ENCODE measurements at places on chromosomes 16 and 17.

- DNase-seq, result no peak
These were observed 220.5 kb downstream of the C16orf78 start for GRCh38 chr16:49594153-49594552.

- DNase-seq, result peak; percentile 55
These were observed 93.3 kb downstream of the MYO1D start for GRCh38 chr17:32783602-32784001.

DNA sequence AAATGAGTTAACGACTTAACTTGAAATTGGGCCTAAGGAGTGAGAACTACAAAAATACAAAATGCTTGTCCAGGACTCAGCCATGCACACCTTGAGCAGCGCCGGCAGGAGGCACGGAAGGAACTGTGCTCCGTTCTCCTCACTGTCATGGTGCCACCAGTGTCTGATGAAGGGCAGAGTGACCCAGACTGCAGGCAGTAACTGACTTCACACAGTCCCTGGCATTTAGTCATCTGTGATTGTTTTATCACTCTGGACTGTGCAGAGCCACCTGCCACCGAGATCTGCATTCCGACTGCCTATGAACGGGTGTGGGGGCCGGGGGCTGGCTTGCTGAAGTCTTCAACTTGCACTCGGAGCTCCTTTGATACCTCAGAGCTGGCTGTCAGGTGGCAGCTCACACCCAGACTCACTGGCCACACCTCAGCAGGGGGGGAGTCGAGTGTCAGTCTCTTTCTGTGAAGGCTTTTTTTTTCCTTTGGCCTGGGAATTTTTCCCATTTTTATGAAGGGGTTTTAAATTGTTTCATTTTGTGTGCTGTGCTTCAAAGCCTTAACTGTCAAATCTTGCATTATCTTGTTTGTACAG is 20.2 kb upstream of the ENDOV start:
- DNase-seq, result no peak

GRCh38 chr17:72683506-72684404 is 408.7 kb downstream of the SLC39A11 start:
- peak; percentile 97 for DNase-seq

GRCh38 chr17:6079155-6079888 is 9.1 kb downstream of the WSCD1 start:
- peak; percentile 57 for DNase-seq

GRCh38 chr17:36674278-36674650 is 72.9 kb downstream of the MRM1 start:
- no peak for DNase-seq

DNA sequence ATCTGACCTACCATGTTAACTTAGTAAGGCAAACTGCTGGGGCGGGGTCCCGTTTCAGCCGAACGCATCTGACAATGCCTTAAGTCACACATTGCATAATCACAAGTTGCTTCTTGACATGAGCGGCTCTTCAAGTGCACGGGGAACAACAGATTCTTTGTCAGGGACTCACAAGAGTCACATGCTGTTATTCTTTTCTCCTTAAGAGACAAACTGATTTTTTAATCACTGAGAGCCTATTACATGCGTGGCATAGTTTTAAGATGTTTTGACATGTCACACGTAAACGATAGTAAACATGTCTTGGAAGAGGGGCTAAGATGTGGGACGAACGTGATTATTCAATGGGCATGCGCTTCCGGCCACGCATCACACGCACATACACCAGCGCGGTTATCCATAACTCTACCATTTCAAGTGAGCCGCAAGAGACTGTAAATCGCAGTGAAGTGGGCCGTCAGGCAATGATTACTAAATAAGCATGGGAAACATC is 63.4 kb downstream of the ADCY9 start:
- peak; percentile 47 for DNase-seq

DNA sequence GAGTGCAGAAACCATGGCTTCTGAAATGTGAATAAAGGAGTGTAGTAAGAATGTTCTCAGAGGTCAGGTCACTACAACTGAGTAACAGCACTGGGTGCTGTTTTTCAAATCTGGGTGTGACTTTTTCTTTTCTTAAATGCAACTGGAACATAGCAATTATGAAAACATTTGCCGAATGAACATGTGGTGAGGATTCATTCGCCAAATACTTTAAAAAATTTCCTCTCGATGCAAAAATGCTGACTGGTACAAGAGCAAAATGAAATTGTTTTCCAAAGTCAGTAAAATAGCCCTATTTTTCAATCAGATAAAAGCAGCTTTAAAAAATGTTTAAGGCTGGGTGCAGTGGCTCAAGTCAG is 18.6 kb downstream of the ZDHHC7 start:
- no peak for DNase-seq

GRCh38 chr16:47577029-47577428 is 115.9 kb downstream of the PHKB start:
- DNase-seq, result no peak

DNA sequence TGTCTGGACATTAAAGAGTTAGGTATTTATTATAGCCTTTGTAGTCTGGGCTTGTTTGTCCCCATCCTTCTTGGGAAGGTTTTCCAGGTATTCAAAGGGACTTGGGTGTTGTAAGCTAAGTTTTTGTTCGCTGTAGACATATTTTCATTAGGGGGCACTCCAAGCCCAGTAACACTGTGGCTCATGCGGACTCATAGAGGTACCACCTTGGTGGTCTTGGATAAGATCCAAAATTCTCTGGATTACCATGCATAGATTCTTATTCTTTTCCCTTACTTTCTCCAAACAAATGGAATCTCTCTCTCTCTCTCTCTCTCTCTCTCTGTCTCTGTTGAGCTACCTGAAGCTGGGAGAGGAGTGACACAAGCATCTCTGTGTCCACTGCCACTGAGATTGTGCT is 48.9 kb downstream of the ERCC4 start:
- no peak for DNase-seq

DNA sequence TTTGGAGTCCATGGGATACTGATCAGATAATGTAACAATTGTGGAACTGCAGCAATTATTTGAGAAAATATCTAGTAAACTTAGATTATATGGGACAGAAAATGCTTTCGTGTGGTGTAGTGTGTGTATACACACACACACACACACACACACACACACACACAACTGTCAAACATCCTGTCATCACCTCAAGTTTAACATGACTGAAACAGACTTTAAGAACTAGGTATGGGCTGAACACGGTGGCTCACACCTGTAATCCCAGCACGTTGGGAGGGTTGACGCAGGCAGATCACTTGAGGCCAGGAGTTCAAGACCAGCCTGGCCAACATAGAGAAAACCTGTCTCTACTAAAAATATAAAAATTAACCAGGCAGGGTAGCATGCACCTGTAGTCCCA is 544 bp upstream of the EVI2A start:
- DNase-seq, result no peak

- DNase-seq, result no peak
These were observed 5.5 kb downstream of the DHODH start for GRCh38 chr16:72013888-72014581.

- no peak for DNase-seq
These were observed 56.1 kb upstream of the TOX3 start for GRCh38 chr16:52603015-52603414.

GRCh38 chr17:56608944-56609343 is 15.4 kb downstream of the NOG start:
- no peak for DNase-seq

- DNase-seq, result peak; percentile 82
These were observed 34.4 kb upstream of the DNAH17 start for GRCh38 chr17:78611607-78612006.

DNA sequence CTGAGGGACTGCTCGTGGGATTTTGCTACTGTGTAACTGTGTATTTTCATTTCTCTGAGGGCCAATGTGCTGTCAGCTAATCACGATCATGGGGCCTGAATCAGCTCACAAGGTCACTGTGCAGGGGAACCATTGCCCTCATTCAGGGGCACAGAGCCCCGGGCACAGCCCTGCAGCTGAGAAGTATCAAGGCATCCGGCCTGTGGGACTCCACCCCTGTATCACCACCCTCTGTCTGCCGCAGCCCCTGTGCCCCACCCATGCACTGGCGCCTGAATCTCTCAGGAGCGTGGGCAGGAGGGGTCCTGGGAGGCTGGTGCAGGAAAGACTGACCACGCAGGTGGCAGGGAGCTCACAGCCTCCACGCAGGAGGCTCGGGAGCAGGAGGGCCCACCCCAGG is 43.4 kb upstream of the RASD1 start:
- no peak for DNase-seq

GRCh38 chr16:87470332-87470731 is 22.5 kb downstream of the ZCCHC14 start:
- no peak for DNase-seq

DNA sequence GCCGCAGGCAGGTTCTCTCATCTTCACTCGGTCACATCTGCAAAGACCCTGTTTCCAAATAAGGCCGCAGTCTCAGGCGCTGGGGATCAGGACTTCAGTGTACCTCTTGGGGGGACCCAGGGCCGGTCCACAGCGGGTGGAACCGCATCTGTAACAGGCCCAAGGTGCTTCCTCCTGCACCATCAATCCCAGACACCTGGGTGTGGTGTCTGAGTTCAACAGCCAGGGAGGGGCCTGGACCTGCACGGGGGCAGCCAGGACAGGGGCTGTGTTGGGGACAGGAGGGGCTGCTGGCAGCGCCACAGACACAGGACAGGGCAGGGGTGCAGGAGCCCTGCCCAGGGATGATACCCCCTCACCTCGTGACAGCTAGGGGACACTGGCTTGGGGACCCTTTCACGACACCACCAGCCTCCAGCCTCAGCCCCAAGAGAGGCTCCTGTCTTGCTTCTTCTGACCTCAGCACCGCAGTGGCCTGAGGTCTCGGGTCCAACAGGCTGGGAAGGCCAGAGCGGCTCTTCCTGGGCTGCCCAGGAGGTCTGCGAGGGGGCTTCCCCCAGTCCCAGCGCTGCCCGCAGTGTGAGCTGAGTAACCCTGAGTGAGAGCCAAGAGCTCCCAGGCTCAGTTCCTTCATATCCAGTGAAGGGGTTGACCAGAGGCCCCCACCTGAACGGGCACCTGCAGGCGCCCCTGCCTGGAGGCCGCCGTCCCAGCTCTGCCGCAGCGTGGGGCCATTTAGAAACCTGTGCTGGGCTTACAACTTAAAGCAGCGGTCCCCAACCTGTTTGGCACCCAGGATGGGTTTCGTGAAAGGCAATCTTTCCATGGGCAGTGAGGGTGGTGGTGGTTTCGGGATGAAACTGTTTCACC is 30.7 kb upstream of the BAHCC1 start:
- DNase-seq, result no peak

DNA sequence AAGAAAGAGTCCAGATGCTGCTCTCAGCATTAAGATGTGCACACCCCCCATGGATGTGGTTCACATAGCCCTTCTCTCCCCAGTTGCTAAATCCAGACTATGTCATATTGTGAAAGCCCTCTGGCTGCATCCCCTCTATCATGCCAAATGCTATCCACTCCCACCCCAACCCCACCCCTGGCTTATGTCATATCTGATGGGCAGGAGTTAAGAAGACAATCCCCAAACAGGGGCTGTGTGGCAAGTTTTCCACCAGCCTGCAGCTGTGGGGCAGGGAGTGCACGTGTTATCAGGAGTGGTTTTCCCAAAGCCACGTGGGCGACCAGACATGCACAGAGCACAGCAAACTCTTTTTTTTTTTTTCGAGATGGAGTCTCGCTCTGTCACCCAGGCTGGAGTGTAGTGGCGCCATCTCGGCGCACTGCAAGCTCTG is 10.0 kb downstream of the FAM117A start:
- no peak for DNase-seq

GRCh38 chr16:15604460-15605440 is 38.2 kb downstream of the MARF1 start:
- no peak for DNase-seq

GRCh38 chr16:75565640-75566039 is 539 bp upstream of the GABARAPL2 start:
- no peak for DNase-seq

- DNase-seq, result no peak
These were observed 63.6 kb upstream of the KIFC3 start for GRCh38 chr16:57865746-57866528.

GRCh38 chr17:60941028-60941427 is 263.4 kb downstream of the BCAS3 start:
- DNase-seq, result peak; percentile 89

- peak; percentile 29 for DNase-seq
These were observed 102.5 kb downstream of the MRM1 start for GRCh38 chr17:36703860-36704266.

DNA sequence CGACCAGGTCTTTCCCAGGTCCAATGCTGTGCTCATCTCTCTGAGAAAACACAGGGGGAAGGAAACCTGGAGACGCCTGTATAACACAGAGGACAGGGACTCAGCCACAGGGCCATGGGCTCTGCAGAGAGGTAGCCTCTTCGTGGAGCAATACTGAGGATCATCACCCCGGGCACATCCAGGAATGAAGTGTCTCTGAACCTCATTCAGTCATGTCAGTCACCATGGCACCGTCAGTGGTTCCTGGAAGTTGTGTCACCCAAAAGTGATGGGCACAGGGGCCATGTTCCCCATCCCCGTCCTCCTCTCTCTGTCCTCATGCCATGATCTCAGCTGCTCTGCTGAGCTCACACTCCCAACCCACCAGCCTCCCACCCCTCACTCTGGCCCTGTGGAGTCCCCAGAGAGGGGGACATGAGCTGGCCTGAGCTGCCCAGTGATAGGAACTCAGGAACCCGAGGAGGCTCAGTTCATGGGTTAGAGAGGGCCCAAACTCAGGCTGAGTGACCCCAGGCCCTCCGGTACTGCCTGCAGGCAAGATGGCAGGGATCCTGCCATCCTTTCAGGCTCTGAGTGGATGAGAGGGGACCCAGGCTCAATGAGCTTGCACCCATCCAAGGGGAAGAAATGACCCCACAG is 53.4 kb downstream of the PITPNM3 start:
- no peak for DNase-seq

DNA sequence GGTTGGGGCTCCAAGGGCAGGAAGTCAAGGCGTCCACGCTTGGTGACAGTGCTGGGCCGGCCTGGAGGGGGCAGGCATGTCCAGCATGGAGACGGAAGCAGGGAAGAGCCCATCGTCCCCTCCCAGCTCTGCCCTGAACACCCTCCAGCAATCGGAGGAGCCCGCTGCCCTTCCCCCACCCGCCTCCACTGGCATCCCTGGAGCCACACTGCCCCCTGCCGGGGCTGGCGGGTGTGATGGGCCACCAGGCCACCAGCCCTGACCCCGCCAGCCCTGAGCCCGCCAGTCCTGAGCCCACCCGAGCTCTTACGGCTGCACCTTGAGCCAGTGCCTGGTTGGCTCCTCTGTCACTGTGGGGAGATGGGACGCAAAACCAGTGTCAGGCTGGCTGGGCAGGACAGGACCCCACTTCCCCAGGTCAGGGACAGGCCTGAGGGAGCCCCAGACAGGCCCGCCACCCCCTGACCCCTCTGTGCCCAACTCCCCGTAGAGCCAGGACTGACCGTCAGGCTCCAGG is 4.1 kb upstream of the CDH15 start:
- DNase-seq, result peak; percentile 69

All from RPMI7951 (cell line).